ENCODE measurements at places on chromosomes 11 and 22. TPM values are rescaled to one million over a fixed set of nuclear protein-coding genes. Genes with fewer than 3 reads are reported as not detected.

SEC14L6 gene
- not detected for total RNA-seq

GLYATL1 gene
- total RNA-seq: not detected

RRAS2 gene
- total RNA-seq: 21.2 TPM

FGF19 gene
- not detected for total RNA-seq

ABCC8 gene
- not detected for total RNA-seq

TSPAN32 gene
- total RNA-seq: 81.8 TPM

APOA5 gene
- not detected for total RNA-seq

OR52E1 gene
- total RNA-seq: not detected

GRCh38 chr11:34252651-34253050 is 105.2 kb downstream of the ABTB2 start:
- DNase-seq: no peak

DNA sequence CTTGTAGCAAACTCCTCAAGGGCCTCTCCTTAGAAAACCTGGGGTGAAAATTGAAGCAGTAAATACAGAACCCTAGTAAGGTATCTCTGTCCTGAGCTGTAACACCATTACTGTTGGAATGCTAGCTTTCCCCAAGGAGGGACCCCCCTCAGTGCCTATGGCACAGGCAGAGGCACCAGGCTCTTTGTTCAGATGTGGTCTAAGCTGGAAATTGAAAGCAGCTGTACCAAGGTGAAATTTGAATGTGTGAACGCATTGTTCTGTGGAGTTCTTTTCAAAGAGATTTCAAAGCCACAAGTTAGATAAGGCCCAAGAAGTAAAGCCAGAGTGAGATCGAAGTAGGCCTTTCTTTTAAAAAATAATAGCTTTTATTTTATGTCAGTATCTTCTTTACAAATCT is 71.9 kb upstream of the HORMAD2 start:
- DNase-seq: no peak

- no peak for DNase-seq
Measured at GRCh38 chr11:12112750-12113149, 2.4 kb downstream of the MICAL2 start.

GRCh38 chr11:110455718-110456117 is 26.0 kb downstream of the FDX1 start:
- DNase-seq: no peak

DNA sequence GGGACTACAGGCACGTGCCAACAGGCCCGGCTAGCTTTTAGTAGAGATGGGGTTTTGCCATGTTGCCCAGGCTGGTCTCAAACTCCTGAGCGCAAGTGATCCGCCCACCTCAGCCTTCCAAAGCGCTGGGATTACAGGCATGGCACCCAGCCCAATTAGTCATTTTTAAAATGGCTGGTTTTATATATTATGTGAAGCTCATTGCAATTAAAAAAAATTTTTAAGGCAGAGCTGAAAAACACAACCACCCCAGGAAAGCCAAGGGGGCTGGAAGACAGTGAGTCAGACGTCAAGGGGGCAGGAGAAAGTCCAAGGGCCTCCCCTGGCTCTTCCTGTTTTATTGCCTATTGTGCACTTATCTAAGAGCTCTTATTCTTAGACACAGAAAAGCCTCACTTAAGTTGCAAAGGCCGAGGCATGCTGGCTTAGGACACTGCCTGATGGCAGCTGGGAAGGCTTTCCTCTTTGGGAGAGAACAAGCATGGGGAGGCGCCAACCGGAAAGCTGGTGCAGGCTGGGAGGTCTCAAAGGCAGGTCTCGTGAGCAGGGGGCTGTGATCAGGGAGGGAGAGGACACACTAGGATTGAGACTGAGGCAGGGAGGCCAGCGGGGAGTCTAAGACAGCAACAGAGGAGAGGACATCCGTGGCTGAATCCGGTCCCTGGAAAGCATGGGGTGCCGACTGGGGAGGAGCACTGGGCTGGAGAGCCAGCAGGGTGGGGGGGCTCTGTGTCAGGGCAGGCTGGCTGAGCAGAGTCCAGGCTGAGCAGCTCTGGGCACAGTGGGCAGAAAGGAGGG is 11.1 kb upstream of the OSM start:
- DNase-seq: peak; percentile 47

GRCh38 chr11:127492029-127492428 is 491.5 kb upstream of the KIRREL3 start:
- no peak for DNase-seq

DNA sequence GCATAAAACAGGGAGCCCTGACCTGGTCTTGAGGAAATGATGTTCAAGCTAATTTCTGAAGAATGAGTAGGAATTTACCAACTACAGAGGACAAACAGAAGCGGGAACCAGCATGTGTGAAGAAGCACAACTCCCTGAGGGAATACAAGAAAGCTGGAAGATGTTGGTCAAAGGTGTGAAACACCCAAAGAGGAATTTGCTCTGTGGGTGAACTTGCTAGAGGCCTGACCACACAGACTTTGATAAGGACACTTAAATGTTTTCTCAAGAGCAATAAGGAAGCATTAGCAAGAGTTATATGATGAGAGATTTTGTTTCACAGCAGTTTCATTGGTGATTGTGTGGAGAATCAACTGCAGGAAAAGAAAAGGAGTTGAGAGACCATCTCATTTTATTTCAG is 17.6 kb downstream of the SLC5A12 start:
- no peak for DNase-seq

GRCh38 chr11:84056653-84057376 is 770.6 kb upstream of the CCDC90B start:
- no peak for DNase-seq

- no peak for DNase-seq
Measured at GRCh38 chr22:38419121-38419857, 35.7 kb downstream of the KCNJ4 start.

DNA sequence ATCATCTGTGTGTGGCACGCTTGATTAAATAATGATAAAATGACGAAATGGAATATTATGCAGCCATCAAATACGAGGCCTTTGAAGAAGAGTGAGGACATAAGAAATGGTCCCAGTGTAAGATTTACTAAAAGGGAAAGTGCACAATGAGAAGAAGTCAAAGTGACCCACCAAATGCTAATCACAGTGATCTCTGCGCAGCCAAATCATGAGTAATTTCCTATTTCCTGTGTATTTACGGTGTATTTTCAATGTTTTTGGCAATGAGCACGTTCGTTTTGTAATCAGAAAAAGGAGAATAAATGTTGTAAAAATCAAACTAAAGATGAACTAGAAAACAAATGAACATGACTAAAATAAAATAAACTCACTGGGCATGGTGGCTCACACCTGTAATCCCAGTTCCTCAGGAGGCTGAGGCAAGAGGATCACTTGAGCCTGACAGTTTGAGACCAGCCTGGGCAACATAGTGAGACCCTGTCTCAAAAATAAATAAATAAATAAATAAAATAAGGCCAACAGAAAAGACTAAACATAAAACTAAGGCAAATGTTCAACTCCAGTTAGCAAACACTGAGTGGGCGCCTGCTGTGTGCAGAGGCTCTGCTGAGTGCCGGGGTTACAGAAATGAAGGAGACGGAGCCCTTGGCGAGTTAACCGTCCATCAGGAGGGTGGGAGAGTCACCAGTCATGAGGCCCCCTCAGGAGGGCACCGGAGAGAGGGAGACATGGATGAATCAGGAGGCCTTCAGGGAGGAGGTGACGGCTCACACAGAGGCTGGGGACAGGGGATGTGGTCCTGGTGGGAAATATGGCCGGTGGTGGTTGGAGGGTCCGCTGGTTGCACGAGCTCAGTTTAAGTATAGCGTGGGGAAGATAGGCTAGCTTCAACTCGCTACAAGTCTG is 26.0 kb upstream of the CBX7 start:
- no peak for DNase-seq

DNA sequence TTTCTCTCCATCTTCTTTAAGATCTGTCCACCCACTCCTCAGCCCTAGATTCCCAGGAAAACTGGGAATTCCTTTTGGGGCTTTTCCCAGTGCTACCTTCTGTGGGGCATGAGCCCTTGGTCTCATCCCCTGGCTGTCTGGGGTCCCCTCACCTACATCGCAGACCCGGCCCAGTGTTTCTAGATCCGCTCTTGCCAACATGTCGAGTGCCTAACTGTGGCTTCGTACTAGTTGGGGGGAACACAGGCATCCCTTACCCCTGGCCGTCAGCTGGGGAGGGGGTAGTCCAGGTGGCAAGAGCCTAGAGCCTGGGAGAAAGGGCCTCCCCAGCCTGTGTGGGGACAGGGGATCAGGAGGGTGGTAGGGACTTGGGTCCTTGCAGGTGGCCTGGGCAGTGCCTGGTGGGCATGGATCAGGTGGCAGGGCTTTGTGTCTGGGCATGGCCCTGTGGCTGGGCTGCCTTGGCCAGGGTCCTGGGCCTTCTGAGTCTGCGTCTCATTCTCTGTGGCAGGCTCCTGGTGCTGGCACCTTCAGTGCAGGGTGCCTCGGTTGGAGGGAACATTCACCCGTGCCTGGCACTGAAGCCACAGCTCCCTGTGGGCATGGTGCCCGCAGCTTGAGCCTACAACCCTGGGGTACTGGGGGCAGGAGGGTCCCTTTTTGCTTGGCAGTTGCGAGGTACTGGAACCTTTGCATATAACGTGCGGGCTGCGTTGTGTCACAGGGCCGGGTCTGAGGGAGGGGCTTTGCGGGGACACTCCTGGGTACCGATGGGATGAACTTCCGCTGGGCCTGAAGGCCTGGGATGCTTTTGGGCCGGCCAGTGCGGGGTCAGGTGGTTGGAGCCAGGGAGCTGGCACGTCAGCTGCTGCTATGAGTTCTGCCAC is 4.1 kb downstream of the KCNQ1 start:
- no peak for DNase-seq

DNA sequence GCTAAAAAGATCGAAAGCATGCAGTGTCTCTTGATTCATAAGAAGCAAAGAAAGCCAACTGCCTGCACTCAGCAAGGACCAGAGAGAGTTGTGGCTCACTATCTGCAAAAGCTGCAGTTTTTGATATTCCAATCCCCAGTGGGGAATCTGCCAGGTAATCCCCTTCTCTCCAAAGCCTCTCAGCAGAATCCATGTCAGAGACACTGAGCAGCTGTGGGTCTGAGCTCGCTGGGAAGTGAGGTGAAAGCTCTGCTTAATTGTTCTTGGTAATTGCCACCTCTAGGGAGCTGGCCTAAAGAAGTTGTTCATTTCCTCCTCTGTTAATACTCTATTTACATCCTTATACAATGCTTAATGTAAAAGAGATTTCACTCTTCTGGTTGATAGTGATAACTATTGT is 261.3 kb upstream of the LRRC4C start:
- DNase-seq: no peak

- no peak for DNase-seq
Measured at GRCh38 chr11:90447618-90448017, 224.8 kb upstream of the CHORDC1 start.

- DNase-seq: no peak
Measured at GRCh38 chr11:120037111-120037510, 100.8 kb downstream of the TRIM29 start.

DNA sequence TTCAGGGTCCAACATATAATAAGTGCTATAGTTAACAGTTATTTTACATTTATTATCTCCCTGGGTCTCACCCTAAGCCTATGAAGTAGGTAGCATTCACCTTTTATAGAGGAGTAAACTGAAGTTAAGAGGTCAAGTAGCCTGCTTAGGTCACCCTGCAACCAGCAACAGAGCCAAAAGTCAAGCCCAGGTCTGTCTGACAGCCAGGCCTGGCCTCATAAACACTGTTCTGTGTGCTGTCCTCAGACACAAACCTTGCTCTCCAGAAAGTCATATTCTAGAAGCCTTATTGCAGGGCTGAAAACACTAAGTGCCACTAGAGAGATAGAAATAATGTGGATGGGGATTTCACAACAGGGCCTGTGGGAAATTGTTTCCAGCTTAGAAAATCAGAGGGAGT is 59.3 kb downstream of the BDNF start:
- no peak for DNase-seq

- no peak for DNase-seq
Measured at GRCh38 chr22:49317369-49317768, 510.3 kb downstream of the BRD1 start.

DNA sequence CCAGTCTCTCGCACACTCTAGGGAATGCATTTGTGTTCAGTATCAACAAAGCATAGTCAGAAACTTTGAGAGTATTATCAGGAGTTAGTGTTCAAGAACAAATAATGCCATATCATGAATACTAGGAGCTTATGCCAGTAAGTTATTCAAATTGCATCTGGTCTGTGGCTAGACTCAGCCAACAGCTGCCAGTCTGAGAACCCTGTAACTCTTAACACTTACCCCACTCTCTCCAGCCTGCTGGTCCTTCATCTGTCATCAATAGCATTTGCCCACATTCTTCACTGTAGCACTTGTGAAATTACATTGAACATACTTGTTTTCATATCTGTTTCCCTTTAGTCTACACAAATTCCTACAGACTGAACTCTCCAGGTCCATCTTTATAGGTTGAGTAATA is 1157.5 kb upstream of the RAG2 start:
- no peak for DNase-seq

DNA sequence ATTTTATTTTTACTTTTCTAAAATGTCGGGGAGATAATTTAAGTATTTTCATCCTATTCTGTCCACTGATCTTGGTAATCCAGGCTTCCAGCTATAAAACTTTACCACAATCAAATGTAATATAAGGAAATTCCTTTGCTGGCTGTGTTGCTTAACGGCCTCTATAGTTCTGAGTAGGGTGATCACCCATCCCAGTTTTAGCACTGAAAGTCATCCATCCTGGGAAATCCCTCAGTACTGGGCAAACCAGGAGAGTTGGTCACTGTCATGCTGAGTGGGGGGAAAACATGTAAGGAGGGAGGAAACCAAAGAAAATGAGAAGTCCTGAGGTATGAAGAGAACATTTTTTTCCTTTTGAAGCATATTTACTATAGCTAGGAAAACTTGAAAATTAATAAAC is 12.8 kb upstream of the BACE1-AS start:
- no peak for DNase-seq

DNA sequence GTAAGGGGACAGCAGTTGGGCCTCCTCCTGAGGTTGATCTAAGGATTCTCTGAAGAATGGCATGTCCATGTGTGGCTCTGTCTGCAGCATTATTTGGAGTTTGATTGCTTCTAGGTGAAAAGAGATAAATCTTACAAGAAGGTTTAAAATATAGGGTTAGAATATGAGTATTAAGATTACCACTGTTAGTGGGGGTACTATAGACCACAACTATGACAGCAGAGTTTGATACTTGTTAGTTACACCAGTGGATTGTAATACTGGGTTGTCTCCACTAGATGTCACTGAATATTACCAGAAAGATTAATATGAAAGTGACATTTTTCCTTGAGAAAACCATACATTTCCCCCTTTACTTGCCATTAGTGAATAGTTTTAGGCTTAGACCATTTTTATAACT is 47.9 kb downstream of the ZNF280B start:
- peak; percentile 14 for DNase-seq
